ENCODE measurements at places on chromosomes 7 and 10.

- peak overlapping the region; percentile 90 for H3K27ac ChIP-seq
- peaks cover 75% of the 10 kb centered on the region for H3K4me1 ChIP-seq
- H3K36me3 ChIP-seq: no peaks in the 10 kb centered on the region
- DNase-seq: no peak
- H3K4me3 ChIP-seq: no peak overlapping the region
Measured at GRCh38 chr7:116231949-116232348, 21.6 kb downstream of the TES start.

DNA sequence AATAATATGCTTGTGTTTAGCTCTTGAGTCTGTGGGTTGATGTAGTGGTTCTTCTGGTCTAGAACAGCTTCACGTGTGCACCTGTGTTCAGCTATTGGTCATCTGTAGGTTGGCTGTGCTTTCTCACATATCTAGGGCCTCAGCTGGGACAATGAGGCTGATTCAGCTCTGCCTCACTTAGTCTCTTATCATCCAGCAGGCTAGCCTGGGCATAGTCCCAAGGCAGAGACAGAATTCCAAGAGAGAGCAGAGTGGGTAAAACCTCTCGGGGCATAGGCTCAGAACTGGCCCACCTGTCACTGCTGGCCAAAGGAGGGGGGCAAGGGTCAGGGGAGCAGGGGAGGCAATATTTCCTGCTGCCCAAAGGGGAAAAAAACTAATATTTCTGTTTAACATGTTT, 32.0 kb upstream of the MXI1 start:
- H3K36me3 ChIP-seq: no peaks in the 10 kb centered on the region
- peaks cover 9% of the 10 kb centered on the region for H3K27me3 ChIP-seq
- H3K4me3 ChIP-seq: no peak overlapping the region
- DNase-seq: no peak
- H3K27ac ChIP-seq: no peak overlapping the region
- no peaks in the 10 kb centered on the region for H3K4me1 ChIP-seq

- H3K4me1 ChIP-seq: no peaks in the 10 kb centered on the region
- no peaks in the 10 kb centered on the region for H3K27me3 ChIP-seq
- no peaks in the 10 kb centered on the region for H3K36me3 ChIP-seq
- no peak overlapping the region for H3K27ac ChIP-seq
Measured at GRCh38 chr7:76108540-76109233, 60.8 kb downstream of the MDH2 start.

DNA sequence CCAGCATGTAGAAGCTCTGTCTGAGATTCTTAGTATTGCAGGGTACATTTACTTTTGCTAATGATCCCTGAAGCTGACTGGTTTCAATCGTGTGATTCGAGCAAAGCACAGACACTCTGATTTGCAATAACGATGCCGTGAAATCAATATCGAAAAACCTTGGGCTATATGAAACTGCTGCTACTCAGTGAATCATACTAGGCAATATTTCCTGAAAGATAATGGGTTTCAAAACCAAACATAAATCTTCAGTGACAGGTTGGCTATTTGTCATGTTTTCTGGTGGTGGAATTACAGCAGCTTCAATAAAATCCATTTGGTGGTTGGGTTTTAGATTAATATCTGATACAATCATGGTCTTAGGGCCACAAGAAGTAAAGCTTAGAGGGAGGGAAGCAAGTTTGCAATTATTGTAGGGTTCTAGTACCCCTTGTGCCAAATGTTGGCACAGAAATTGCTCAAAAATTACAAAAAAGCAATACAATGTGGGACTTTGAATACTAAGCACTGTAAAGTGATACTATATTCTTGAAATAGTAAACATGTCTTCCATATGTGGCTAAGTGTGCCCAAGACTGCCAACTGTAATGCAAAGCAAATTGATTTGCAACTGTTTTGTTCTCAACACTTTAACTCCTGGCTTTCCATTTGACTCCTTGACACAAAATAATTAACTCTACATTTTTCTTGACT, 112.4 kb upstream of the JAZF1 start:
- H3K27ac ChIP-seq: no peak overlapping the region
- no peaks in the 10 kb centered on the region for H3K4me1 ChIP-seq
- no peak for DNase-seq
- no peaks in the 10 kb centered on the region for H3K36me3 ChIP-seq
- H3K4me3 ChIP-seq: no peak overlapping the region

DNA sequence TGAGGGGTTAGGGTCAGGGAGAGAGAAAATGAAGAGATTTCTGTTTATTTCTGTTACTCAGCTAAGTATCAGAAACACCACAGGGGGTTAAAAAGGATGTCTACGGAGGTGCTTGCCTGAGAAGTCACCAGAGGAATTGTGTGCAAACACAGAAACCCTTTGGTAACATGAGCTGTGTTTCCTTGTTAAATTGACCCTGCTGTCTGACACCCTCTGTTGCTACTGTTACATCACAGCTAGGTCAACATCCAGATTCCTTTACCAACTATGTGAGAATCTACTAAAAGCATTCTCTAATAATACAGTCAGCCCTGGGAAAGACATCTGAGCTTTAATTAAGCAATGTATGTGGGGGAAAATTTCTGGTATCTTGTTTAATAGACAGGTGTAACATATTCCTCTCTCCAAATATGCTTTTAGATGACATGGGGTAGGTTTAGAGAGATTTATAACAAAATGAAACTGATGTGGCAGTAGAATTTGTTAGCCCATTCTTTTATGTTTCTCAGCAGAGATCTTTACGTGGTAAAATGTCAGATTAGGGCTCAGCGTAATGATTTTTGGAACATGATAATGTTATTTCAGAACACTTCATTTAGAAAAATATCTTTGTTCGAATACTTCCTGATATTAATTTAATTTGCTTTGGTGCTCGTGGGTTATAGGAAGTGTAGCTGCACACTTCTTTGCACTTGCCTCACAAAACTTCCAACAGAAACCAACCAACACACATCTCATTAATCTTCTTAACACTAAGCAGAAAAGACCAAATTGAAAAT, 168.0 kb upstream of the AHR start:
- no peak overlapping the region for H3K27ac ChIP-seq
- H3K27me3 ChIP-seq: no peaks in the 10 kb centered on the region
- no peak overlapping the region for H3K4me3 ChIP-seq

GRCh38 chr7:79952399-79952798, 182.2 kb upstream of the GNAI1 start:
- H3K27ac ChIP-seq: no peak overlapping the region
- no peaks in the 10 kb centered on the region for H3K36me3 ChIP-seq
- H3K4me3 ChIP-seq: no peak overlapping the region
- no peaks in the 10 kb centered on the region for H3K4me1 ChIP-seq
- no peak for DNase-seq
- H3K27me3 ChIP-seq: no peaks in the 10 kb centered on the region

DNA sequence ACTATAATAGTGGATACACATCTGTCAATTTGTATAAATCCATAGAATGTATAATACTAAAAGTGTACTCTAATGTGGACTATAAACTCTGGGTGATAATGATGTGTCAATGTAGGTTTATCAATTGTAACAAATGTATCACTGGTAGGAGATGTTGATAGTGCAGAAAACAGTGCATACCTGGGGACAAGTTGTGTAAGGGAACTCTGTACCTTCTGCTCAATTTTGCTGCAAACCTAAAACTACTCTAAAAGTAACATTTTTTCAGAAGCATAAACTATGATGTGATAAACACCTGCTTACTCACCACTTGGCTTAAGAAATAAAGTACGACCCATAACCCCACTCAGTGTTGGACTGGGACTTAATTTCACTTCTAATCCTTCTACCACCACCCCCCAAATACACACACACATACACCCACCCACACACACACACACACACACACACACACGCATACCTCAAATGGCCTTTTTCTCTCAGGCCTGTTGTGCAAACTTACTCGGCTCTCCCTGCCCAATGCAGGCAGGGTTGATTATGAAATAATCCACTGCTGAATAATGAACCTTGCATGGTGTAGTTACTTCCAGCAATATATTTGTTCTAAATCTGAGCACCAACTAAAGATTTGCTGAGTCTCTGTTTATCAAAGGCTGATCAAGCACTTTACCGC, 154.1 kb upstream of the KMT2E start:
- H3K27ac ChIP-seq: no peak overlapping the region
- no peak for DNase-seq
- no peaks in the 10 kb centered on the region for H3K36me3 ChIP-seq
- no peak overlapping the region for H3K4me3 ChIP-seq
- peaks cover 13% of the 10 kb centered on the region for H3K27me3 ChIP-seq
- H3K4me1 ChIP-seq: no peaks in the 10 kb centered on the region

- no peaks in the 10 kb centered on the region for H3K36me3 ChIP-seq
- peak overlapping the region; percentile 67 for H3K27ac ChIP-seq
- H3K4me3 ChIP-seq: no peak overlapping the region
- no peaks in the 10 kb centered on the region for H3K27me3 ChIP-seq
Measured at GRCh38 chr10:119368991-119369869, 161.9 kb downstream of the GRK5 start.

DNA sequence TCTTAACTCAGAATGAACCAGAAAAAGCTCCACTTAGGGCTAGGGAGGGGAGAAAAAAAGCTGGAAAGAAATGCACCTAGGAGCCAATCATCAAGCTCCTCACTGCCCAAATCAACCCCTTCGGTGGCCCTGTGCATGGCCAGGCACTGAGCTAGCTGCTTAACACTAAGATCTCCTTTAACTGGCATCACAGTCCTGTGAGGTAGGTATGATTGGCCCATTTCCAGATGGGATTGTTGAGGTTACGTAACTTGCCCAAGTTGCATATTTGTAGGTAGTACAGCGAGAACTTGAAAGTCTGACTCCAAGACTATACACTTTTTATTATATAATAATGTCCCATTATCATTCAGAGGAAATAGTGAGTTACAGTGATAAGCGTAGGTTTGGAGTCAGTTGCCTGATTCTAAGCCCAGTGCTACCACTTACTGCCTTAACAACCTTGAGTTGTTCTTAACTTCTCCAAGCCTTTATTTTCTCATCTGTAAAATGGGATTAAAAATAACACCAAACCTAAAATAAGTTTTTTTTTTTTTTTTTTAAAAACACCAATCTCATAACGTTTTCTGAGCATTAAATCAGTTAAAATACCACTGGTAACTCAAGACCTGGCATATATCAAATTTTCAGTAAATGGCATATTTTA, 37.2 kb upstream of the ACSL5 start:
- no peaks in the 10 kb centered on the region for H3K4me1 ChIP-seq
- H3K36me3 ChIP-seq: no peaks in the 10 kb centered on the region
- H3K27me3 ChIP-seq: no peaks in the 10 kb centered on the region
- no peak for DNase-seq
- H3K4me3 ChIP-seq: no peak overlapping the region

DNA sequence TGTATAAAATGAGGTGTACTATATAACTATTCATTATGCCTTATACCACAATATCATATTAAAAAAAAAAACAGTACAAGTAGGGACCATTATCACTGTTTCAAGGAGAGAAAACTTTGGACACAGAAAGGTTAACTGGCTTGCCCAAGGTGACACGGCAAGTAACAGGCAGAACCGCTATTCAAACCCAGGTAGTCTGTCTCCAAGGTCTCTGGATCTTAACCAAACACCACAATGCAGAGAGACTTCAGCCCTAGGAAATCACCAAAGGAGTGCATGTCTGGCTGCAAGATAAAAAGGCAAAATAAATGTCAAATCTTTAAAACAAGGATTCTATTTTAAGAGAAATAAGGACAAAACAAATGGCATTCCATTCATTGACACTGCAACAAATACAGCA, 56.3 kb downstream of the CADPS2 start:
- H3K36me3 ChIP-seq: no peaks in the 10 kb centered on the region
- H3K4me1 ChIP-seq: no peaks in the 10 kb centered on the region
- no peak for DNase-seq

GRCh38 chr7:91771921-91772815, 108.3 kb downstream of the MTERF1 start:
- no peak overlapping the region for H3K27ac ChIP-seq
- no peaks in the 10 kb centered on the region for H3K4me1 ChIP-seq
- no peaks in the 10 kb centered on the region for H3K36me3 ChIP-seq
- no peak overlapping the region for H3K4me3 ChIP-seq
- H3K27me3 ChIP-seq: no peaks in the 10 kb centered on the region

GRCh38 chr7:84701524-84702306, 485.1 kb downstream of the SEMA3D start:
- H3K4me3 ChIP-seq: no peak overlapping the region
- no peaks in the 10 kb centered on the region for H3K36me3 ChIP-seq
- no peak overlapping the region for H3K27ac ChIP-seq
- no peaks in the 10 kb centered on the region for H3K27me3 ChIP-seq
- DNase-seq: no peak
- H3K4me1 ChIP-seq: no peaks in the 10 kb centered on the region

- no peaks in the 10 kb centered on the region for H3K27me3 ChIP-seq
- H3K4me1 ChIP-seq: peaks cover 5% of the 10 kb centered on the region
- no peaks in the 10 kb centered on the region for H3K36me3 ChIP-seq
- DNase-seq: no peak
Measured at GRCh38 chr10:69879634-69880257, 78.0 kb downstream of the COL13A1 start.

GRCh38 chr10:1211844-1212570, 155.8 kb downstream of the WDR37 start:
- H3K4me3 ChIP-seq: no peak overlapping the region
- H3K4me1 ChIP-seq: no peaks in the 10 kb centered on the region
- no peak overlapping the region for H3K27ac ChIP-seq
- no peak for DNase-seq

DNA sequence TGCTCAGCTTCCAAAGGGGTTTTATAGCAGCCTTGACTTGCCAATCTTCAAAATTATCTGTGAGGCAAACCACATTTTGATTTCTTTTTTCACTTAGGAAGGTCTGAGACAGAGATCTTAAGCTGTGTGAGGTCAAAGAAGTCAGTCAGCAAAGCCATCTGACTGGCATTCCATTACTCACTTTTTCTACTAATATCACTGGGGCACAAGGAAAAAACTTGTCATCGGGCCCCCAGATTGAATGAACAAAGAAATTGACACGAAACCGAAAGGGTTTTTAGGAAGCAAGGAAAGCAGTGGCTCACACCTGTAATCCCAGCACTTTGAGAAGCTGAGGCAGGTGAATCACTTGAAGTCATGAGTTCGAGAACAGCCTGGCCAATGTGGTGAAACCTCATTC, 78.5 kb upstream of the FRMD4A start:
- DNase-seq: no peak
- H3K36me3 ChIP-seq: no peaks in the 10 kb centered on the region
- H3K27me3 ChIP-seq: no peaks in the 10 kb centered on the region
- no peak overlapping the region for H3K4me3 ChIP-seq
- H3K4me1 ChIP-seq: no peaks in the 10 kb centered on the region

DNA sequence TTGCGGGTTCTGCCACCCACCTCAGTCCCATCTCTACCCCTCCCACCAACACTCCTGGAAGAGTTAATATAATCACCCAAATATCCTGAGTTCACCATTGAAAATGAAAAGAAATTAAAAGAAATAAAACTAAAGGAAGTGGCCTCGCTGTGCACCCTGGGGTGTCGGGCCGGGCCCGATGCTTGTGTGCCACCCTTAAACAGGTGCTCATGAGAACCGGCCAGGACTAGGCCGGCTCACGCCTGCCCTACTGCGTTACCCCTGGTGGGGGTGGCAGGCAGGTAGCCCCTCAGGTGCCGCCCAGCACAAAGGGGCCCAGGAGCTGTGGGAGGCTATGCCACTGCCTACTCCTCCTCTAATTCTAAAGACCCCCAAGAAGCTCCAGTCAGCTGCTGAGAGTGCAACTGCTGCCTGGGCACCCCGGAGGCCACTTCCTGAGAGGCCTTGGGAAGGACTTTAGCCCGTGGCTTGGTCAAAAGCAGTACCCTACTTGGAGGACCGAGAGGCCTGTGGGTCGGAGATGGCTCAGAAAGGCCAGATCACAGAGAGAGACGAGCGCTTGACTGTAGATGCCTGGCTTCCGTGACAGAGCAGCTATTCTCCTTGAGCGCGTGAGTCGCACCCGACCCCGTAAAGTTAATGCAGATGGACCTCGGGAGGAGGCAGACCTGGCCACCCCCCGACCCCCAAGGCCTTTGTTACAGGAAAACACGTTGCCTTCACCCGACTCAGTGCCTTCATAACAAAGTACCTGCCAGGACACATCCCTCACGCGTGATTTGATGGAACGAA, 51.0 kb upstream of the PPP2R2D start:
- peaks cover 22% of the 10 kb centered on the region for H3K27me3 ChIP-seq
- H3K27ac ChIP-seq: no peak overlapping the region
- no peaks in the 10 kb centered on the region for H3K36me3 ChIP-seq
- no peaks in the 10 kb centered on the region for H3K4me1 ChIP-seq

Measured in tibial artery (tissue), 4 donors.